Stimulated activated CD4-positive, alpha-beta T cell treated with anti-CD3 and anti-CD28 coated beads, Interleukin-2, amount 100 ng/mL, for 4 hours (primary cell): ENCODE measurements at places on chromosomes 1 and 21.

- no peak for DNase-seq
Measured at GRCh38 chr21:42056996-42057689, 14.0 kb upstream of the UMODL1 start.

DNA sequence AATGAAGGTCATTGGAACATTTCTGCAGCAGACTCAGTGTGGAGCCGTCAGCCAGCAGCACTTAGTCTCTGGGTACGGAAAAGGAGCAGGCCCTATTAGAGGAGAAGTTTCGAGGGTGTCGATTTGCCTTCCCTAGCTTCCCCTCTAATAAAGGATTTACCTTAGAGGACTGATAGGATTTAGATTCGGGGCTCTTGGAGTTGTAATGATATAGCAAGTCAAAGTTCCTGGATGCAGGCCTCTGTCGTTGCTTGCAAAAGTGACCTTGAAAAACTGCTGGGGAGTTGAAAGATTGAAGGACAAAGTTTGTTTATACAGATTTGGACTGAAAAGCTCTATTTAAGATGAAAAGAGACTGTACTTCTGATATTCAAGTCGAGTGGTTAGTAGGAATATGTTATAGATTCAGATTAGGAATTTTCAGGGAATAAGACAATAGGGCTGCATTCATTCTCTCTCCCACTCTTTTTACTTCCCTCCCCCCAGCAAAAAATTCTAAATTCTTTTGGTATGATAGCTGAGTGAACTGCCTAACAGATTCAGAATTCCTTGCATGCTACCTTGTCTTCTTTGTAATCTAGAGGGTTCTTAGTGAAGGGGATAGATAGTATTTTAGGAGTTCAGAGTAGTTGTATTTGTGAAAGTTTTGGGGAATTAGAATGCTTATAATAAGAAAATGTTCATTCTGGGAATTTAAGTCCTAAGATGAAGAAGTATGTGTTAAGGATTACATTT is 19.2 kb downstream of the NFYC start:
- DNase-seq, result no peak

DNA sequence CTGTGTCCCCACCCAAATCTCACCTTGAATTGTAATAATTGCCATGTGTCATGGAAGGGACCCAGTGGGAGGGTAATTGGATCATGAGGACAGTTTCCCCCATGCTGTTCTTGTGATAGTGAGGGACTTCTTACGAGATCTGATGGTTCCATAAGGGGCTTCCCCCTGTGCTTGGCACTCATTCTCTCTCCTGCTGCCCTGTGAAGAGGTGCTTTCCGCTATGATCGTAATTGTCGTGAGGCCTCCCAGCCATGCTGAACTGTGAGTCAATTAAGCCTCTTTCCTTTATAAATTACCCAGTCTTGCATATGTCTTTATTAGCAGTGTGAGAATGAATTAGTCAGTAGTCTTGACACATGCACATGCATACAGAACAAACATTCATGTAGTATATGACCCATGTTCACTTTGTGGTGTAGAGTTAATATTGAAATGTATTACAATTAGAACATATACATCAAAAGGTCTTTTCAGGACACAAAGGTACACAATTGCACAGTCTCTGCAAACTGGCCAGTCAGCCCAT is 16.9 kb upstream of the IFI16 start:
- no peak for DNase-seq

- no peak for DNase-seq
Measured at GRCh38 chr1:246639732-246640131, 73.5 kb downstream of the CNST start.

GRCh38 chr1:190169311-190170067 is 308.2 kb downstream of the BRINP3 start:
- no peak for DNase-seq

DNA sequence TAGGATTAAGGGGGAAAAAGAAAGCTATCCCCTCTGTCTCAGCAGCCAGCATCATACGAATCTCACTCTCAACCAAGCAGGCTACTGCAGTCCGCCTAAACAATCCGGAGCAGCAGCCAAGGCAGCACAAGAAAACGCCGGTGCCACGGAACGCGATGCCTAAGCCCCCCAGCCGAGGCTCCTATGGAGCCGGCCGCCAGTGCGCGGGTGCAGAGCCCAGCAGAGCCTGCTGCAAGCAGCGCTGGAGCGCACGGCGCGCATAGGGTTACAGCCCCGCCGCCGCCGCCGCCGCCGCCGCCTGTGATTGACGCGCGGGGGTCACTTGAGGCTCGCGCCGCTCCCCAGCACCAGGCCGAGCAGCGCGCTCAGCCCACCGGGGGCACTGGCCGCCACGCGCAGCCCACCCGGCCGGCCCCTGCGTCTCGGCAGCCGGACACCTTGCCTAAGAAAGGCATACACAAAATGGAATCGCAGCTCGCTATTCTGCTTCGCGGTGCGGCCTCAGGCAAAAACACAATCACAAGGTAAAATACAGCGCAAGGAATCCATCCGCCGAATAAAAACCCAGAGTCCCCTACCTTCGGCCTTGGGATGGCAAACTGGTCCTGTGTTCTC is 780 bp downstream of the HIVEP3 start:
- no peak for DNase-seq

GRCh38 chr1:151199873-151200581 is 1.7 kb downstream of the PIP5K1A start:
- no peak for DNase-seq

DNA sequence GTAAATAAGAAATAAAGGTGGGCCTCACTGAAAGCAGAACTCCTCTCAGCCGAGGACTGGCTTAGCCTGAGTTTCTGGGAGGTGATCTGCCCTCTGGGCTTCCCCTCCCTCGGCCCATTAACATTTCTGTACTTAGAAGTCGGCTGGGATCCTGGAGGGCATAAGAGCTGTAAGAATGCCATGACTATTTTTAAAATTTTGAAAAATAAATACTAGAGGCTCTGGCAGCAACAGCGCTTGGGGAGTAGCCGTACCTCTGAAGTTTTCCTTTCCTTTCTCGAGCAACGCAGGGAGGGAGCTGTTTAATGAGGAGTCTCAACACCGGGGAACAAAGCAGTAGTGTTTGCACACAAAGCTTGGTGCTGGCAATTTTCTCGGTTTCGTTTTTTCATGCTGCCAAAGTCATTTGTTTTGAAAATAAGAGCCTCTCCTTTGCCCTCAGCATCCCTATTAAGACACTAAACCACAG is 498.7 kb downstream of the SMYD3 start:
- no peak for DNase-seq

DNA sequence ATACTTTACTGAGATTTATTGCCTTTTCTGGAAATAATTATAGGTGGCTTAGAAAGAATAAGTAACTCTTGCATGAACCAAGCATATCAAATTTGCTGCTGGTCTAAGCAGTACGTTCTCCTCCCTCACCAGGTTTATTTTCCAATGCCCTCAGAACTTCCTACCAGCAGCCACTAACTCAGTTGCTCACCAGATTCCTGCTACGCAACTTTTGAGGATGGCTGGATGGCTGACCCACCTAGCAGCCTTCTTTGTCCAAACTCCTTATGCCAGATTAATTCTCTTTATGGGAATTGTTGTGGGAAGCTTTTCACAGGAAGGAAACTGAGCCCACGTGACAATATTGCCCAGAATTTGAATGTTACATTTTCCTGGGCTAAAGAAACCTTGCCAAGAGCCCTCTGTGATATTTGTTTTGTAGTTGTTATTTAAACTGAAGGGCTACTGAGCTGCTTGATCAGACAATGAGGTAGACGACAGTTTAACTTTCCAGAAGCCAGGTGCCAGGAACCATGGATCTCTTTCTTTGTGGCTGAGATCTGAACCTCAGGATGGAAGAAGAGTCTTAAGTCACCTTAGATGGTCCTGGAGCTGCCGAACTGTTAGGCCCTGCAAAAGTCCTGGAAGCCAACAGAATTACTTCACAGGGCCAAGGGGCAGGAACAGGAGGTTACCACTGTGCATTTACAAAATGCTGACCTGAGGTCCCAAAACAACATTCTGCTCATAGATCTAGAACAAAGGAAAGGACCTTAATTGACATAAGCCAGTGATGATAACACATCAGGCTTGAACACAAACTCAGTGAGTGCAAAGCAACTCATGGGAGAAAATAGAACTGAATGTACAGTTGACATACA is 85.5 kb upstream of the ATP1A1 start:
- no peak for DNase-seq

DNA sequence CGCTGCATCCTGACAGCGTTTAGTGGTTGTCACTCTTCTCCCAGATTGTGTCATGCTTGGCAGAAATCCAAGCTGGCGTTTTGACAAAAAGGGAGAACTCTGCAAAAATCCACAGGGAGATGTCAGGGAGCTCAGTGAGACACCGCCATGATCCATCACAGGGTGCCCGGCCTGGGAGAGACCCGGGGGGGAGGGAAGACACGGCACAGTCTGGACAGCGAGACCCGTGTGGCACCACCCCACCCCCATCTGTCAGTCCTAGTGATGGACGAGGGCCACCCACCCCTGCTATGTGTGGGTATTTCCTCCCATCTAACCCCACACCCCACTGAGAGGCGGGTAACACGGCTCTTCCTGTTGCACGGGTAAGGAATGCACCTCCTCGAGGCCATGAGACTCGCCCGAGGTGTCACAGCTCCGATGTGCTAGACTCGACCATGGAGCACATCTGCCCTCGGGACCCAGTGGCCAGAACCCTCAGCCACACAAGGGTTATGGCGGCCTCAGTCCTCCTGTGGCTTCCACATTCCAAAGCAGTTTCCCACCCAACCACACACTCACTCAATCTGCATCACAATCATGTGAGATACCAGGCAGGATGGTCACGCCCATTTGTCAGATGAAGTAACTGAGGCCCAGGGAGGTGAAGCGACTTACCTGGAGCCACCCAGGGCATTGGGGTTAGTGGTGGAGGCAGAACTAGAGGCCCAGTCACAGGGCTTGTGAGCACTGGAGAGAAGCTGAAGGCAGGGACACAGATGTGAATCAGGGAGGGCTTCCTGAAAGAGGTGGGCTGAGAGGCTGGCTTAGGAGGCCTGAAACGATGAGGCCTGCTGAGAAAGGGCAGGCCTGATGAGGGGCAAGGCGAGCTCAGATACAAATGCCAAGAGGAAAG is 688.5 kb downstream of the MATN1 start:
- DNase-seq, result no peak

DNA sequence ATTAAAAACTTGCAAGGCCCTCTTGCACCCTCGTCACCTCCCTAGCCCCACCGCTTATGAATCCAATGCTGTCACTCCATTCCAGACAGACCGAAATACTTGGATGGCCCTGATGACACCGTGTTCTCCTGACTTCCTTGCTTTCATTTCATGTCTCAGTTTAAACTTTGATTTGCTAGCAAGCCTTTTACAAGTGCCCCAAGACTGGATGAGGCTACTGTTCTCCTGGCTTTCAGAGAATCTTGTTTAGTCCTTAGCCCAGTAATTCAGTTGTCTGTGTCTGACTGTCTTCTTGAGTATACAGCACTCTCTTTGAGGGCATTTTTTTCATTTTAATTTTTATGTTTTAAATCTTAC is 824 bp upstream of the IFI44L start:
- DNase-seq, result no peak

GRCh38 chr1:10380594-10381275 is 18.1 kb upstream of the PGD start:
- no peak for DNase-seq

DNA sequence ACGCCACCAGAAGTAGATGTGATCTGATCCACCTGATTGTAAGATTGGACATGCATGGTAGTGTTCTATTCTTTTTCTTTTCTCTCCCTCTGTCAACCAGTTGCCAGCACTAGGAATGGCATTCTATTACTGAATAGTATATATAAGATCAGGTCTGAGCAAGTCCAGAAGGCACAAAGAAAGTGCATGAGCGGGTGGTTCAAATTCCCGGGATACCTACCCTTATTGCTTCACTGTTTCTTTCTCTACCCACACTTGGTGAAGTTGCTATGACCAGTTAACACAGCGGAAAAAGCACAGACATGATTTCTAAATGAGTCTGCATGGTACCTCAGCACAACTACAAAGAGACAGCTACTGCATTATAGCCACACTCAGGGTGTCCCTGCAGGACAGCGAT is 64.0 kb downstream of the SLC9A1 start:
- DNase-seq, result no peak

- DNase-seq, result no peak
Measured at GRCh38 chr1:206892351-206892984, 4.8 kb upstream of the IL24 start.

DNA sequence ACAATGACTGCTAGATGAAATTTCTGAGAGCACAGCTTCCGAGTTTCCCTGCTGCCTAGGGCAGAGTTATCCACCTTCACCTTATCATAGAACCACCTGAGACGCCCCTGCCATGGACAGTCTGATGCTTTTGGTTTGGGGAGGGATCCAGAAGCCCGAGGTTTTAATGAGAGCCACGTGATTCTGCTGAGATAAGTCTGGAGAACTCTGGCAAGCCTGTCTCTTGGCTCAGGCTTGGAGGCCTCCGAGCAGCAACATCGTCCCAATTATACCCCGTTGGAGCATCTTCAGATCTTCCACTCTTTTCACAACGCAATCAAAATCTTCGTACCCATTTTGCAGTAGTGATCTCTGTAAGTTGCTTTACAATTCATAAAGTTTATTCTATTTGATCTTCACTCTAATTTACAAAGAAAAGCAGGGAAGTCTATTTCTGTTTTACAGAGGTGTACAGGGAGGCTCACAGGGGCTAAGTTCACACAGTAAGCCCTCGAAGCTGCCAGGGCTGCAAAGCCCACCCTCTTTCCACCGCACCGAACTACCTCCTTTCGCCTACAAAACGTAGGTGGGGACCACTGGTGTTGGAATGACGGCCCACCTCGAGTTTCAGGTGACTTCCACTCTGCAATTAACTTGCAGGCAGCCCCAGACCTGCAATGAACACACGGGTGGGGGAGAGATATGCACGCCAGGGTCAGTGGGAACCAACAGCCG is 513 bp upstream of the HHAT start:
- DNase-seq, result no peak

GRCh38 chr1:207362962-207363860 is 41.7 kb downstream of the CD55 start:
- DNase-seq, result no peak
